ENCODE measurements at places on chromosomes 11 and 22. TPM values are rescaled to one million over a fixed set of nuclear protein-coding genes. Genes with fewer than 3 reads are reported as not detected.

OR8B4 gene
- polyA plus RNA-seq = not detected

SLC5A1 gene
- 0.36 TPM for polyA plus RNA-seq

OLFML1 gene
- polyA plus RNA-seq = 34.1 TPM

CYTH4 gene
- 4.9 TPM for polyA plus RNA-seq

ZNRF3 gene
- 31.7 TPM for polyA plus RNA-seq

OSM gene
- not detected for polyA plus RNA-seq

GRCh38 chr11:18366286-18366685 is 28.1 kb upstream of the LDHA start:
- DNase-seq = no peak

DNA sequence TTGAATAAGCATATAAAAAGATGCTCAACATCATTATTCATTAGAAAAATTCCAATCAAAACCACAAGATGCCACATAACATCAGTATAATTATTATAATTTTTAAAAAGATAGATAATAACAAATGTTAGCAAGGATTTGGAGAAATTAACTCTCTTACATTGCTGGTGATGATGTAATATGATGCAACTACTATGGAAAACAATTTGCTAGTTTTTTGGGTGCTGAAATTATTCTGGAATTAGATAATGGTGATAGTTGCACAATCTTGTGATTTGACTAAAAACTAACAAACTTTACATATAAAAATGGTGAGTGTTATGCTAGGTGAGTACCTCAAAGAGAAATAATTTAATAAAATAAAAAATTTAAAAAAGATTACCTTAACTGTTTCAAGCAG is 412.2 kb downstream of the LRRC4C start:
- no peak for DNase-seq

GRCh38 chr11:35367491-35367890 is 51.9 kb downstream of the SLC1A2 start:
- no peak for DNase-seq

DNA sequence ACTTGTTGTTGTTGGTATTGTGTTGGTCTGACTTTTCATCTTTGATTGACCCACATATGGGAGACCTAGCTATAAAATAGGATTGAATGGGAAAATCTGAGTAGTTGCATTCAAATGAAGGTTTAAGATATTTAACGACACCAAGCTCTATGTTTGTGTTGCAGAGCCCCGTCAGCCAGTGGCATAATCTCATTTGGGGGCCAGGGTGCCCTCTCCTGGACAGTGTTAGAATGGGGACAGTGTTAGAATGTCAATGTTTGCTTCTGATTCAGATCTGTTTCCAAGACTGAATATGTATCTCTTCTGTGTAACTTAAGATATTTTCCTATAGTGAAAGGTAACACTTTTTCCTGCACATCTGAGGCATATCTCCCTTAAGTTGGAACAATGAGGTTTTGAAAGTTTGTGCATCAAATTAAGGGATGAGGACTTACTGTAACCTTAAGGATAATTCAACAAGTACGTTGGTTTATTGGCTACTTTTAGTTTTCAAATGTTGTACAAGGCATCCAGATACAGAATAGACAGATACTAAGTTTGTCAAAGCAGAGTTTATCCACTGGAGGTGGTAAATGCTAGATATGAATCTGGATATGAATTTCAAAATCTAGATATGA is 5.3 kb upstream of the OR52M1 start:
- no peak for DNase-seq

DNA sequence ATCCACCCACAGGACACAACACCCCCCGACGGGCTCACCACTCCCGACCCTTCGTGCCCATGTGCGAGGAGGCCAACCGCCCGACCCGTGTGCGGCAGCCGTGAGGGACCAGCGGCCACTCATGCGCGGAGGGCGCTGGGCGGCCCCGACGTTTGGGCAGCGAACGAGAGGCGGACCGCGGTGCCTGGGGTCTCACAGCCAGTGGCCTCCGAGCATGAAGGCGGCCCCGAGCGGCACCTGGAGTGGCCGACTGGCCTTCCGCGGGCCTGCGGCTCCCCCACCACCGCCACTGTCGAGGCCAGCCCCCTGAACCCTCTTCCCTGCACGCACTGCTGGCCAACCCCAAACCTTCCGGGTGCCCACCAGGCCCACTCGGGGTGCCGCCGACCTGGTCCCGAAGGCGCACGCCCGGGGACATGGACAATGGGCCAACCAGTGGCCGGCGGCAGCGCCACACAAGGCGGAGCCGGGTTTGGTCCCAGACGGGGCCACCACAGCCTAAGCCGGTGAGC is 4274.9 kb upstream of the OR11H1 start:
- no peak for DNase-seq

GRCh38 chr11:66894141-66894540 is 37.3 kb downstream of the LRFN4 start:
- DNase-seq = no peak

GRCh38 chr11:57424137-57424791 is 2.7 kb downstream of the SLC43A3 start:
- no peak for DNase-seq

- no peak for DNase-seq
These were observed 252.9 kb downstream of the BLID start for GRCh38 chr11:121863126-121863525.

- no peak for DNase-seq
These were observed 389.1 kb downstream of the NXPE2 start for GRCh38 chr11:115067471-115067870.

GRCh38 chr11:111512296-111513239 is at the start of gene BTG4:
TSS of gene BTG4 (minus strand) at chr11:111512386. CDS start at chr11:111498776, 13,610 bp downstream.
- DNase-seq = no peak

- no peak for DNase-seq
These were observed 29.1 kb downstream of the LRFN4 start for GRCh38 chr11:66885950-66886440.

- no peak for DNase-seq
These were observed 4.9 kb upstream of the SPECC1L start for GRCh38 chr22:24265734-24266133.
